Stimulated activated CD8-positive, alpha-beta memory T cell treated with anti-CD3 and anti-CD28 coated beads, Interleukin-7, amount 100 ng/mL, for 1 hour (primary cell): ENCODE measurements at places on chromosomes 2 and 18.

- no peak for DNase-seq
These were observed 160.9 kb downstream of the ZEB2 start for GRCh38 chr2:144358979-144359541.

GRCh38 chr2:195031411-195031810 lies 625.6 kb upstream of the SLC39A10 start:
- DNase-seq, result no peak

DNA sequence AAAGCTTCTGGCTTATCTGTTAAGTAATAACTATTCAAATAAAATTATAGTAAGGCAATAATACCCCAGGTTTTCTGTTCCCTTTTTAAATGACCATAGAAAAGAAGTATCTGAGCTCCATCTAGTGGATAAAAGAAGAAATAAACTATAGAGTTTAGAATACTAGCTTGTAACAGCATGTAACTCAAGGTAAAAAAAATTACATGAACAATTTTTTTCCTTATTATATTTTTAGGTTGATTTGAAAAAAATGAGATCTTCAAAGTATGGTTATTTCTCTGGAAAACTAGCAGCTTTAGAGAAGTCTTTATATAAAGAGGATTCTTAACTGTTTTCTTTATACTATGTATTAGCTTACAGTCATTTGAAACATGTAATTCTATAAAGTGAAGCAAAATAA lies 58.1 kb downstream of the NCKAP1 start:
- no peak for DNase-seq

GRCh38 chr2:237348281-237348865 lies 65.6 kb downstream of the COL6A3 start:
- DNase-seq, result no peak

GRCh38 chr2:118752762-118753429 lies 94.6 kb downstream of the EN1 start:
- DNase-seq, result no peak

DNA sequence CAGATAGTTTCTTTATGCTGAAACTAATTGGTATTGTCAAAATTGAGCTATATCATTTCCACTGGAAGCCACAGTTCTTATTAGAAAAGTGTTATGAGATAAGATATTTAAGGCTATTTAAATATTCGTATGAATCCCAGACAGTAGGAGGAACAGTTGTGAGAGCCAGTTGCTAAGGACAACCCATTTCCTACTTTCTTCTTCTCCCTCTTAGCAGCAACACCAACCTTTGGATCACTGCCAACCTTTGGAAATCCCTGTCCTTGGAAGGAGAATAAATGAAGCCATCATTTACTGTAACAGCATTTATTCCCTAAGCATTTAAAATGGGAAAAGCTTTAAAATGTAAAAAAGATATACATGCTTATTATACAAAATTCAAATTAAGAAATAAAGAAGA lies 85.8 kb downstream of the PLCL1 start:
- no peak for DNase-seq

- DNase-seq, result no peak
These were observed 105.1 kb upstream of the ARL5A start for GRCh38 chr2:151933266-151933804.

- no peak for DNase-seq
These were observed 57.4 kb upstream of the GLI2 start for GRCh38 chr2:120678251-120678650.

DNA sequence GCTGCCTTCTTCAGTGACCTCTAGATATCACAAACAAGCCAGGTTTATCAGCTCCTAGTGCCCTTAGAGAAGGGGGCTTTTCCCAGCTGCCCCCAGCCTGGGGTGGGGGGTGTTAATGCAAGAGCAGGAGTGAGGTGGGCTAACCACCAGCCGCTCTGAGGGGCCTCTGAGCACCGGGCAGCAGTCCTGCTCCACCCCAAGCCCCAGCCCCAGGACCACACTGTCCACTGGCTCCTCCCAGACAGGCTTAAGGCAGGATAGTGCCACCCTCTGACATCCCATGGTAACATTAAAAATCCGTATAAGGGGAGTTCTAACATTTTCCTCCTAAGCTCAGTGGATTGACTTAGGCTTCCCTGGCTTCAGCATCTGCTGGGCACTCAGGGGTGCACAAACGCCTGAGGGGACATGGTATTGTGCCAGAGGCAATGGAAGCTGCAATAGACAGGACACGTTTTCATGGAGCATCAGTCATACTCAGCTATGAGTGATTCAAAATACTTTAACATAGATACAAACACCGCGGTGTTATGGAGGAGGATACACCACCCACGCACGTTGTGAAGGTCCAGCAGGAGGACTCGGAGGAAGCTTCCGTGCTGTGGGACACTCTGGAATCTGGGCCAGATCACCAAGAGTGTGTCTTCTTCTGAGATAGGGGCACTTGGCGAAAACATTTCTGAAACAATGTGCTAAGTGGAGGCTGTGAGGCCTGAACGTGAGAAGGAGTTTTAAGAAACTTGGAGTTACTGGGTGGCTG lies 112.7 kb upstream of the EPC2 start:
- DNase-seq, result no peak

- DNase-seq, result no peak
These were observed 131.6 kb downstream of the CABLES1 start for GRCh38 chr18:23266717-23267446.

GRCh38 chr2:160044728-160045127 lies 17.7 kb downstream of the PLA2R1 start:
- no peak for DNase-seq

- DNase-seq, result no peak
These were observed 13.2 kb upstream of the LRRFIP1 start for GRCh38 chr2:237614151-237614720.

- no peak for DNase-seq
These were observed 11.9 kb downstream of the SLC14A2 start for GRCh38 chr18:45627204-45627526.

GRCh38 chr2:168594778-168595177 lies 138.7 kb downstream of the CERS6 start:
- DNase-seq, result no peak

GRCh38 chr2:241499146-241499965 lies 9.0 kb downstream of the STK25 start:
- no peak for DNase-seq

DNA sequence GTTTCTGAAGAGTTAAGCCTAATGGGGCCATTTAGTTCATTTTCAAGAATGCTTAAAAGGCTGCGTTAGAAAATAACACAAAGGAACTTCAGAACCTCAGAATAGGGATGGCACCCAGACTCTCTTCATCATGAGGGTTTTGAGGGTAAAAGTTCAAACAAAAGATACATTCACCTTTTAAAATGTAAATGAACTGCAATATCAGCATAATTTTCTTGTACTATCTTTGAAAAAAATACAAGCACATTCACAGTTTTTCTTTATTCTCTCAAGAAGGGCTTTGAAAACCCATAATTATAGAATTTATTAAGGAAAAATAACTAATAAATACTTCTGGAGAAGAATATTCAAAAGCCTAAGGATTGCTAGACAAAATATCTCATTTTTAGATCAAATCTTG lies 791.0 kb downstream of the DCC start:
- DNase-seq, result no peak

DNA sequence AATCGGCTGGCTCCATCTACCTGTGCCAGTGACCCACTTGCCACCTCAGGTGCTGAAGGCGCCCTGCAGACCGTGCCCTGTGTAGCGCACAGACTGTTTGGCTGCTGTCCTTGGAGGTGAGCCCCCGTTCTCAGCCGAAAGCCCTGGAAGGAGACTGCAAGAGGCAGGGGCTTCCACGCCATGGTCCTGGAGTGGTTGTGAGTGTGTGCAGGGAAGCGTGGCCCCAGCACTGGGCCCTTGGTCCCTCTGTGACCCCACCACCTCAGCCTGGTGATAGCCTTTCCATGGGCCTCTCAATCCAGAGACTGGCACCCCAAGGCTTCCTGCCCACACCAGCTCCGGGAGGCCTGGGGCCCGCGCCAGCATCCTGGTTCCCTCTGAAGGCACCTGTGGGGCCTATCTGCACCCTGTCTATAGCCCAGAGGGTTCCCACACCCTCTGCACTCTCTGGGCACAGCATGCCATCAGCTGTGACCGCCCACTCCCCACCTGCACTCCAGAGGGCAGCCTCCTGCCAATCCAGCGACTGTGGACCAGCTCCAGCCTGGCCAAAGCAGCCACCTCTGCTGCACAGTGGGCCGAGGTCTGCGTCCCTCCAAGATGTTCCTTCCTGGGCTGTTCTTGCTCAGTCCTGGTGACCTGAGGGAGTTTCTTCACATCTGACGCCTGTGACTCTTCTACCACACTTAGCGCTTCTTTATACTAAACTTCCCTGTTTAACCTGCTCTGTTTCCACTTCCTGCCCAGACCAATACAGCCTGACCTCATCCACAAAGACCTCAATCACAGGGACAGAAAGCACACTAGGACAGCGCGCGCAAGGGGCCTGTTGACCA lies 109.5 kb downstream of the EIPR1 start:
- no peak for DNase-seq

DNA sequence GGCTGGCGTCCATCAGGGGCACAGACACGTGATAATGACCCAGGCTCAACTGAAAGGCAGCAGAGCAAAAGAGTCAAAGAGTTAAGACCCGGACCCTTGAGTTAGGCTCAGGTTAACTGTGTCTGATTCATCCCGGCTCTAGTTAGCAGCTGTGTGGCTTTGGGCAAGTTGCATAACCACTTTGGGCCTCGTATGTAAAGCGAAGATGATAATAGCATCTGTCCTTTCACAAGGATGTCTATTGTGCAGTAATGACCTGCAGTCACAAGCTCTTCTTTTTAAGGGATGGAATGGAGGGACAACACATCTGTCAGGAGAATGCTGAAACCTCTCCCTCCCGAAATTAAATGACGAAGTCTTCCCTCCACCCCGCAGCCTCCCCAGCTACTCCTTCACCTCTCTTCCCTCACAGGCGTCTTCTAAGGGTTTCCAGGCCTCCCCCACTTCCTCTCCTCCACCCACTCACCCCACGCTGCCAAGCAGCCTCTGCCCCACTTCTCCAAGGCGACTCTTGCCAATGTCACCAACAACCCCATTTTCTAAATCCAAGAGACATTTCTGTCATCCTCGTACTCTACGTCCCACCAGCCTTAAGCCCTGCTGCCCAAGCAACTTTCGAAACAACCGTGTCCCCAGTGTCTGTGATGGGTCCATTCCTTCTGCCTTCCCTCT lies 135.1 kb upstream of the ID2 start:
- no peak for DNase-seq

- DNase-seq, result no peak
These were observed 547.9 kb upstream of the ID2 start for GRCh38 chr2:8133913-8134472.

- no peak for DNase-seq
These were observed 161.0 kb downstream of the RNF152 start for GRCh38 chr18:61731693-61732376.

- DNase-seq, result no peak
These were observed 73.1 kb upstream of the RMDN2 start for GRCh38 chr2:37851828-37852584.

DNA sequence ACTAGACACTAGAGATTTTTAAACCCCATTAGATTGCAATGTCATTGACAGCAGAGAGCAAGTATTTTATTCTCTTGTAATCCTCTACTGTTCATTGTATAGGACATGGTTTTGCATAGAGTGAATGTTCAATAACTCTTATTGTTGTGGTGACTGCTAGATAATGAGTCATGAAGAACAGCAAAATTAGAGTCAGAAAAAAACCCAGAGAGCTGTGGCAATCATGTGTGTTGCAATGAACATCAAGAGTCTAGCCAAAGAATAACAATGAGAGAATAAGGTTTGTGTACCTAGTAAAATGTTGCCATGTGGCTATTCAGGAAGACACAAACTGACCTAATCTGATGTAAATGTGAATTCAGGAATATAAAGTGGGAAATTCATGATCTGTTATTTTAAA lies 684.0 kb downstream of the DSC3 start:
- no peak for DNase-seq

GRCh38 chr2:144675731-144676130 lies 155.8 kb upstream of the ZEB2 start:
- DNase-seq, result no peak

DNA sequence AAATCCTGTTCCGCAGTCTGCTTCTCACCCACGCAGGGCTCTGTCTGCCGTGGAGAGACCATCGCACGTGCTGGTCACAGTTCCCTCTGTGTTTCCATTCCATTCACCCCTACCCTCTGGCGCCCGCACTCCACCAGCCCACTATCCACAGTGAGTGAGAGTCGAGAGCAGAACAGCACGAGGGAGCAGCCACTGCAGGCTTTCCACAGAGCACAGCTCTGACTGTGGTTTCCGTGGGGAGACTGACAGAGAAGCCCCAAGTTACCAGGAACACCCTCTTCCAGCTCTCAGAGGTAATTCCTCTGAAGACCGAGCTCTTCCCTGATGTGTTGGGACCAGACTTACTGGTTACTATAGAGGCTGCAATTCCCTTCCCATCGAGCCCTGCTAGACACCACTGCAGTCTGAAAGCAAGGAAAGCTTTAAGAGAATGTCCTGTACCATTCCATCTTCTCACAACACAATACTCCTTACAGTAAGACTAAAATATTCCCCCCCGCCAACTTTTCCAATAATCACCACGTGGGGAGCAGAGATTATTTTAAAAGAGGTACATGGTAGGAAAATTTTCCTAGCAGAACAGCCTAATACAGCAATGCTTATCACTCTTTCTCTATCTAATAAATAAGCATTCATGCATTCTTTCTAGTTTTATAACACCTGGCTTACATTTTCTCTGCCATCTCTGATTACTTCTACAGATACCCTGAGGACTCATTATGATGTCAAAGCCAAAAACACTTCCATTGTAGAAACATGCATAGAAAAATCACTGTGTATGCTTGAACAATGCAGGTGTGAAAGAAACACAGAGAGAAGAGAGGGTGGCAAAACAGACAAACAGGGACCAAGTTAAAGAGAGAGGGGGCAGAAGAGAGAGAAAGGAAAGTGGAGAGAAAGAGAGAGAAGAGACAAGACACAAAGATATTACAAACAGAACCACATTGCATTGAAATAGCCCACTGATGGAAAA lies 4.7 kb downstream of the MYT1L start:
- no peak for DNase-seq

DNA sequence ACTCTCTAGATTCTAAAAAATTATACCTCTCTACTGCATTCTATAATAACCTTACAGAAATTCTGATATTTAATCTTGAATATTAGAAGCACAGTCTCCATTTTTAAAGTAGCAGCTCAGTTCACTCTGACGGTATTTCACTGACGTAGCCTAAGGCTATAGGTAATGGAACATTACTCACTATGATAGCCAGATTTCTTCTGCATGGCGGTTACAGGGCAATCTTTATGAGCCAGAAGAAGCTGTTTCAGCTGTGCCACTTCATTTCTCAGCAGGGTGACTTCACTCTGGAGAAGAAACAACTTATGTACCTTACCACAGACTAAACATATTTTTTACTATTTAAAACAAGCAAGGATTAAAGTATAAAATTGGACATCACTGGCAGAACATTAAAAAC lies 75.3 kb upstream of the CHN1 start:
- DNase-seq, result no peak

GRCh38 chr2:179805001-179805400 lies 56.4 kb downstream of the ZNF385B start:
- no peak for DNase-seq

GRCh38 chr2:30366199-30366691 lies 80.8 kb upstream of the LCLAT1 start:
- no peak for DNase-seq
